ENCODE measurements at places on chromosomes 5 and 9. TPM values are rescaled to one million over a fixed set of nuclear protein-coding genes. Genes with fewer than 3 reads are reported as not detected.

Gene NPM1
- 1,828 TPM for total RNA-seq

Gene BSPRY
- total RNA-seq: 15.3 TPM

Gene HSPB3
- not detected for total RNA-seq

Gene LIX1
- total RNA-seq: not detected

Gene NCS1
- 42.7 TPM for total RNA-seq

Gene SPATA31E1
- not detected for total RNA-seq

Gene ITGA1
- total RNA-seq: 0.79 TPM

Gene PHF19
- 38.4 TPM for total RNA-seq

Gene ZDHHC11B
- total RNA-seq: 0.07 TPM

Gene ECSCR
- total RNA-seq: not detected

Gene SURF6
- total RNA-seq: 22.1 TPM

Gene PRR16
- 0.74 TPM for total RNA-seq

Gene ENHO
- total RNA-seq: not detected

Gene COL23A1
- total RNA-seq: 0.35 TPM

Gene CYLC2
- not detected for total RNA-seq

Gene HSD17B3
- total RNA-seq: 1.6 TPM

Gene ADRB2
- 29.5 TPM for total RNA-seq

Gene GTF2H2C
- 16.4 TPM for total RNA-seq

Gene EPB41L4B
- 17.4 TPM for total RNA-seq

Gene CRHBP
- not detected for total RNA-seq

Gene PMPCA
- 65.5 TPM for total RNA-seq

Gene DBH
- total RNA-seq: not detected

Gene DAPK1
- total RNA-seq: 3.4 TPM

Gene PCDHA1
- 0.14 TPM for total RNA-seq

Gene TCF7
- 0.85 TPM for total RNA-seq

Gene KCNV2
- total RNA-seq: not detected

Gene MED22
- 18.7 TPM for total RNA-seq

Gene WNT8A
- not detected for total RNA-seq

Gene SCGB3A2
- not detected for total RNA-seq

Gene GMCL2
- not detected for total RNA-seq

Gene GRXCR2
- not detected for total RNA-seq

Gene DEPDC1B
- 20.7 TPM for total RNA-seq

Gene TMCO6
- 39.2 TPM for total RNA-seq

Gene FBP1
- total RNA-seq: 0.21 TPM

Gene PCDHB16
- total RNA-seq: 0.14 TPM

Gene PNPLA7
- total RNA-seq: 0.28 TPM

Gene WHRN
- 3.1 TPM for total RNA-seq

Gene CD72
- 0.56 TPM for total RNA-seq

Gene SPINK6
- total RNA-seq: 10.8 TPM

Gene EFNA5
- total RNA-seq: 8.2 TPM

Gene TLX3
- not detected for total RNA-seq

Gene SPINK4
- total RNA-seq: not detected

Gene RLN2
- total RNA-seq: 1.3 TPM

Gene MYO10
- total RNA-seq: 36.7 TPM

Gene TGFBR1
- 42.2 TPM for total RNA-seq

Gene IFNA13
- total RNA-seq: not detected

Gene SLC46A2
- total RNA-seq: not detected

Gene ARL10
- total RNA-seq: 5.5 TPM

Gene IGFBPL1
- 1.5 TPM for total RNA-seq

Gene DRD1
- total RNA-seq: not detected

Gene CATSPER3
- total RNA-seq: not detected
